ENCODE measurements at places on chromosomes 2 and 18.

DNA sequence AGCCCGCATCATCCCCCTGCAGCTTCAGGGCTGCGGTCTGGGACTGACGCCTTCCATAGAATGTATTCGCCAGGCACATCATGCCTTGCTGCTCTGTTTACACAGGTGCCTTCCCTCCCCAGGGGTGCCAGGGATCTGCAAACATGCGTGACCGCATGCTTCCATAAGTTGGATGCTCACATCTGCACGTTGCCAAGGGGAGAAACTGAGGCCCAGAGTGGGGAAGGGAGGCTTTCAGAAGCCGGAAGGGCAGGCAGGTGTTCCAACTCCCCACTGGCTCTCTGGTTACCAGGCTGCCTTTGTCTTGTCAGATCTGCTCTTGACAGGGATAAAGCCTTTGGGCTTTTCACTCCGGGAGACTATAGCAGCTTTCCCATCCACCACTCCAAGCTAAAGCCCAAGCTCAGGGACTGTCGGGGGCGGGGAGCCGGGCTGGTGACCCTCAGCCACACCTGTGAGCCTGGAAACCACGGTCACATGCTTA is 125.8 kb upstream of the TNP1 start:
- DNase-seq: no peak

GRCh38 chr18:79529991-79530390 is 134.3 kb downstream of the NFATC1 start:
- no peak for DNase-seq

GRCh38 chr2:235087832-235088495 is 136.1 kb downstream of the SH3BP4 start:
- no peak for DNase-seq

- no peak for DNase-seq
Measured at GRCh38 chr2:33321236-33321771, 155.1 kb upstream of the RASGRP3 start.

GRCh38 chr18:26293982-26294381 is 67.7 kb downstream of the TAF4B start:
- no peak for DNase-seq

DNA sequence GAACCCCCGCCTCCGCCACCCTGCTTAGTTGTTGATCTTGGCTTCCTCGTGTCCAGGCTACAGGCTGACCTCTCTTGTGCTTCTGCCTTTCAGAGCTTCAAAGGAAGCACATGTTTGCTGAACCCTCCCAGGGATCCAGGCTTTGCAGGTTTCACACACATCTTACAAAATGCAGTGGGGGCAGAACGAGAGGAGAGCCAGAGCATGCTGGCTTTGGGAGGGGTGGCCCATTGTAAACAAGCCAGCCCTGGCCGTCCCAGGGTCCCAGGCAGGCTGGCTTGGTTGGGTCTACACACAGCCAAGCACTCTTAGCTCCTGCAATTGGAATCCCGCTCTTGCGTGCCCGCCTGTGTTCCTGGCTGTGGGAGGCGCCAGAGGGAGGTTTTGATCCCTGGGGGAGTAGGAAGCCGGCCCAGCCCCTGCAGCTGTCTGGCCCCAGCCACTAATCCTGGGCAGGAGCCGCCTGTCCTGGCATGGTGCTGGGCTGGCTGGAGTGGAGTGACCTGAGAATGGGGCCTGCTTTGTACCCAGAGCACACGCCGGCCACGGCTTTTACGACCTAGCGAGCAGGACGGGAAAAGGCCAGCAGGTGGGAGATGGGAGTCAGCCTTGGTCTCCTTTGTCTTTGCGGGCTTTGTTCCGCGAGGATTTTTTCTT is 53.9 kb downstream of the SH3BP4 start:
- no peak for DNase-seq

- no peak for DNase-seq
Measured at GRCh38 chr2:165371356-165371755, 98.1 kb upstream of the CSRNP3 start.

DNA sequence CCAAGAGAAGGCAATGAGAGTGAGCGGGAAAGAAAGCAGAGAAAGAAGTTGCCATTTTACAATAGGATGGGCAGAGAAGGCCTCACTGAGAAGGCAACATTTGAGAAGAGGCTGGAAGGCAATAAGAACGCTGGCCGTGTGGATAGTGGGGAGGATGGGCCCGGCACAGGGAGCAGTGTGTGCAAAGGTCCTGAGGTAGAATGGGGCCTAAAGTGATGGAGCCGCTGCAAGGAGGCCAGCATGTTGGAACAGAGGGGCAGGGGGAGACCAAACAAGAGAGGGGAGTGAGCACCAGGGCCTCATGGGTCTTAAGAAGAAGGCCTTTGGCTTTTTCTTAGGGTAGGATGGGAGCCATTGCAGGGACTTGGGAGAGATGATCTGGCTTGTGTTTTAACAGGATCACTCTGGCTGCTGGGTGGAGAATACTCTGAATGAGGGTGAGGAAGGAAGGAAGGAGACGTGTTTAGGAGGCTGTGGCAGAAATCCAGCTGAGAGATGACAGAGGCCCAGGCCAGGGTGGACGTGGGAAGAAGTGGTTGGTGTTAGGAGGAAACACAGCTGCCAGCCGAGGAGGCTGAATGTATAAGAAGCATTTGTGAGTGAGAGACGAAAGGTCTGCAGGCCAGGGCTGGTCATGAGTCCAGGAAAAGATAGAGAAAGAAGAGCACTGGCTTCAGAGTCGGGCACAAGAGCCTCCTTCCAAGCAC is 159.8 kb downstream of the KLHL29 start:
- no peak for DNase-seq

Measured in activated CD4-positive, alpha-beta T cell treated with anti-CD3 and anti-CD28 coated beads for 4 hours (primary cell).